Epithelial cell of proximal tubule (primary cell): ENCODE measurements at places on chromosomes 3 and 15.

- no peak for DNase-seq
Observed at GRCh38 chr3:108509871-108510270, 525 bp downstream of the MYH15 start.

- no peak for DNase-seq
Observed at GRCh38 chr3:184030536-184030935, 1.0 kb upstream of the HTR3D start.

DNA sequence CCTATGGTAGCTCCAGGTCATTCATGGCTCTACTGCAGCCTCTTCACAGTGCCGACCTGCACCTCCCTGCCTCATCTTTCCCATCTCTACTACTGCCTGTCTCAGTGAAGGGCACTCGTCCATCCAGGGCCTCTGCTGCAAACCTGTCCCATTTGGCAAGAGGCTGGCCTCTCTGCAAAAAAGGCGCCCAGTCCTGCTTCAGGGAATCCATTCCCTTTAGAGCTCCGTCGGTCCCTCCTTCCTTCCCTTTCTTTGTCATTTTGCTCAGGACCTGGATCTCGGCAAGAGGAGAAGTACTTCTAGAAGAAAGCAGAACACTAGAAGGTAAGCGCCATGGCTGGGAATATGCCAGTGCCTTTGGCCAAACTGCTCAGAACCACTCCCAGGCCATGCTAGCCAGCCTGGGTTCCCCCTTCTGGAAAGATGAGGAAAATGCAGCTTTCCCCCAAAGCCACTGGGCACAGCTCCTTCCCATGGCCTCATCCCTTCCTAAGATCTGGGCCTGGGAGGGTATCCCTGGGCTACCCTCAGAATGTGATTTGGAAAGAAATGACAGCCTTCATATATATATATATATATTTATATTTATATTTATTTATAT, 6.4 kb upstream of the ISL2 start:
- no peak for DNase-seq

DNA sequence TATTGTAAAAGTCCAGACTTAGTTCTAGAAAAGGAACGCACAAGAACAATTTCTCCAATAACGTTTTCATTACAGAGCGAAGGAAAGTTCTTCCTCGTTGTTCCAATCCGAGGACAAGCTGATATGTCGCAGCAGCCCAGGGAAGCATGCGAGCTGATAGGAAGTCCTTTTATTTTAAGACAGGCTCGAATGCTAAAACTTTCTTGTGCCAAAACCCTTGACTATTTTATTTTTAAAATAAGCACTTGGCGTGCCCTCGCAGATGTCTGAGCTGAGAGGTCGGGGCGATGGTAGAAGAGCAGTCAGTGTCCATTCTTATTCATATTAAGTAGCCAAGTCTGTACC, 433 bp upstream of the MITF start:
- DNase-seq = no peak

DNA sequence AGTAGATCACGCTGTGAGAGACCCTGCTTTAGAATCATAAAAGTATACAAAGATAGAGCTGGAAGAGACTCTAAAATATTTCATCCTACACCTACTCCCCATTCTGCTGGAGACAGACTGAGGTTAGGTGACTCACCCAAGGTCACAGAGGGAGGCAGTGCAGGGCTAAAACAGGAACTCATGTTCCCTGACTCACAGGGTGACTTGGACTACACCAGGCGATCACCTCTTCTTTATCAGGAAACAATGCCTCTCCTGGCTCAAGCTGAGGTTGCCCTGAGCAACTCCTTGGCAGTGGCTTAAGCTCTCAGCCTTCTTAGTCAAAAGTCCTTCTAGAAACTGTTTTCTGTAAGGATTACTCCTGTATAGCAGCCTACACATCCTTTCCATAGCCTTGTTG, 26.4 kb upstream of the TNFAIP8L3 start:
- peak; percentile 88 for DNase-seq

DNA sequence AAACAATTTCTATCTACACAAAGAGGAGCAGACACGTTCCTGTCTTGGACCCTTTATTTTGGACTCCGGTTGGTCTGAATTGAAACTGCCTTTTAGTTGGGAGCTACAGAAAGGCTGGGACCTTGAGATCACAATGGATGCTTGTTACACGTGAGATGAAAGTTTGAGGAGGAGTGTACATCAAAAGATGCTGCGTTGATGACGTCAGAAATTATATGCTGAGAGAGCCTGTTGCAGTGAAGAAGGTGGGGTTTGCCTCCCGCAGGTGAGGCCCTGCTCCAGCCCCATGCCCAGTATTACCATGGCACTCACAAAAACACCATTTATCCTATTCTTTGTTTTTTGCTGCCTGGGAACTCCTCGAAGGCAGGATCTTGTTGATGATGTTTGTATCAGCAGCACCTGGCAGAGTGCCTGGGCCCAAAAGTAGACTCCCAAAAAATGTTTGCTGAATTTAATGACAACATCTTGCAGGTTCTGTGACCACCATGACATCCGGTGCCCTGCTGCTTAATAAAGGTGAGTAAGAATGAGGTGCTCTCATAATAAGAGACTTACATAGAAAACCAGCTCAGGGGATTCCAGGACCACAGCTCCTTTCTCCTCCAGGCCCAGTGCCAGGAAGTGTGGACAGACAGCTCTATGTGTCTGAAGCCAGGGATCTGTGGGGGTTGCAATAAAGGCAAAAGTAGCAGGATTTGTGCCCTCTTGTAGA, 136.1 kb upstream of the UBE2E1 start:
- DNase-seq = no peak

- no peak for DNase-seq
Observed at GRCh38 chr15:43916326-43916660, 89.5 kb downstream of the WDR76 start.

GRCh38 chr3:168546707-168547106, 451.0 kb upstream of the GOLIM4 start:
- DNase-seq = no peak
